ENCODE measurements at places on chromosomes 3 and 15. TPM values are rescaled to one million over a fixed set of nuclear protein-coding genes. Genes with fewer than 3 reads are reported as not detected.

DNA sequence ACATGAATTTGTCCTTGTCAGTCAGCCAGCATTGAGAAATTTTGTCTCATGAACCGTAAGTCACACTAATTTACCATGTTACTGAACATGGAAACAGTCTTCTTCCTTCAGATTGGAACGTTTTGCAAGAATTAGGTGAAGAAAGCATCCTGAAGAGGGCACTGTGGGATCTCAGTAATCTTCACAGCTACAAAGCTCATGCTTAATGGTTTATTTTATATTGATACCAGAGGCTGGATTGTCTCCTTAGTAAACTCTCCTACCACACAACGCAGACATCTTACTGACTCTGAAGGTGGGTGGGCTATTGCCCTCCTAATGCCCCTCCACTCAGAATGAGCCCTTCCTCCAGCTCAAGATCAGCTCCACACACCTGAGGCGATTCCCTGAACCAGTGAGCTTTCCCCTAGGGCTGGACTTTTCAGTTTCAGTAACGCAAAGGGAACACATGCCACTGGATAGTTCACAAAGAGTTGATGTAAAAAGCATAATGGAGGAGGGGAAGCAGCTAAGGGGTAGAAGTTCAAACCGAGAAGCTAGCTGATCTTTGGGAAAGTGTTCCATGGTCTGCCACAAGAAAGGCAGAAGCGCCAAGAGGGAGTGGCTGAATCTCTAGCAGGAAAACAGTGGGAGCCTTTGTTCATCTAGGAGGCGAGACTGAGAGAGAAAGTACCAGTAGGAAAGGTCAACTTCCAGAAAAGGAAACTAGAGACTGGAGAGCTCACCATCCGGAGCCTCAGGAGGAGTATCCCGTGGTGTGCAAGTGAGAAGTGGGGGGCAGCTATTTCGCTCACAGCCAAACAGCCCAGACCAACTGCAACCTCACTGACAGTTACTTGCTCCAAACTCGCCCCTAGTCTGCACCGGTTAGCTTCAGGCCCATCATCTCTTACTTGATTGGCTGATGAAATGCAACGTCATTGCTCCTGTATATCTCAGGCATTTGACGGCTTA lies at the start of gene SLC9C1:
TSS of gene SLC9C1 (minus strand) at position 849 of the 954 bp plus-strand sequence. CDS start 7,425 bp downstream, outside the sequence.
- peak; percentile 51 for DNase-seq

The SCAMP2 gene
- 27.6 TPM for total RNA-seq

GRCh38 chr3:44109771-44110361 lies 131.8 kb upstream of the TOPAZ1 start:
- no peak for DNase-seq

DNA sequence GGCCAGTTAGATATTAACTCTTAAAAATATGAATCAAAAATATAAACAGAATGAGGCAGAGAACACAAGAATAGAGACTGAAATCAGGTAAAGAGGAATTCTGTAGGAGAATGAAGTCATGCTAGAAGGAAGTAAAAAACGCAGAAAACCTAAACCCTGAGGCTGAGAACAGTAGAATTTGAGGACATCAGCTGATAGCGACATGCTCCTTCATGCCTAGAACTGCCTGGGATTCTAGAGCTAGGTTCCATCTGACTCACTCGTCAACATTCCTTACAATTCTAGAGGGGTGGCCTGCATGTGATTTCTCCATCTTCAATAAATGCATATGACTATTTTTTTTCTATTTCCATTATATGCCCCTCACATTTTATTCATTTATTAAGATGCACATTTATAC lies 343.0 kb downstream of the ROBO1 start:
- DNase-seq, result no peak

DNA sequence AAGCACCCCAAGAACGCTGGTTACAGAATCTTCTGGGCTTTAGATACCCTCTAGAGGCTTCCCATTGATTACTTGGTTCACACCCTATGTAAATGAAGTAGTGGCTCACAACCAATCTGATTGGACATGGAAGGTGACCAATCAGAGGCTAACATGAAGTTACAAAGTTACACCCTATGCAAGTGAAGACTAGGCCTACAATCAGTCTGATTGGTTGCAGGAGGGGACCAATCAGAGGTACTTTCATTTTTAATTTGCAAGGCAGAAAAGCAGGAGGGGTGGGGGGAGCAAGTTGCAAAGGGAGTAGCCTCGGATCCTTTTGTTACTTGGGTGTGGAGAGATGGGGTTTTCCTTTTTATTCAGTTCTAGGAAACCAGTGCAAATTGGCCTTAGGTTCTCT lies 11.1 kb upstream of the RTP2 start:
- DNase-seq, result no peak

The CGNL1 gene
- total RNA-seq, result 0.98 TPM

The PAQR9 gene
- total RNA-seq, result 0.47 TPM

GRCh38 chr15:85397151-85397550 lies 16.7 kb downstream of the AKAP13 start:
- no peak for DNase-seq

GRCh38 chr3:57227930-57228751 lies 612 bp downstream of the APPL1 start:
- no peak for DNase-seq

DNA sequence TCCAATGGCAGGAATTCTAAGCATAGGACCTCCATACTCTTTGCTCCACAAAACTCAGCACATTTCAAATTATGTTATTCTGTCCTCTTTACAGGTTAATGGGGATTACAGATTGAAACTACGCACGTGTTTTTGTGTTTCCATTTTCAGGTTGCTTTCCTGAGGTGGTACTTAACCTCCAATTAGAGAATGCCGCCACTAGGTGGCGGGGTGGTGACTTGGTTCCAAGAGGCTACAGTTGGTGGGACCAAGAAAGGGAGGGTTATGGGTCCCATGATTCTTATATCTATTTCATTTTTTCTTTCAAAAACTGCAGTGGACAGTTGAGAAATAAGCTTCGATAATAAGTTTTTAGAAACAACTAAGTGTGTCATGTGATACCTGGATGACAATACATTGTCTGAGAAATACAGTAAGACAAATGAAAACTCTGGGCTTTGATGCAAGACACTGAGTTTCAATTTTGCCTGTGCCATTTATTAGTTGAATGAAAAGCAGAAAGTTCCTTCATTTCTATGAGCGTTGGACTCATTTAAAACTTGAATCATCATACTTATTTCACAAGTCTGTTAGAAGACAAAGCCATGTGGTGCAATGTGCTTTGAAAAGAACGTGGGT lies 539.0 kb downstream of the FGF12 start:
- peak; percentile 7 for DNase-seq

GRCh38 chr15:36948982-36949381 lies 151.4 kb downstream of the MEIS2 start:
- DNase-seq, result no peak

DNA sequence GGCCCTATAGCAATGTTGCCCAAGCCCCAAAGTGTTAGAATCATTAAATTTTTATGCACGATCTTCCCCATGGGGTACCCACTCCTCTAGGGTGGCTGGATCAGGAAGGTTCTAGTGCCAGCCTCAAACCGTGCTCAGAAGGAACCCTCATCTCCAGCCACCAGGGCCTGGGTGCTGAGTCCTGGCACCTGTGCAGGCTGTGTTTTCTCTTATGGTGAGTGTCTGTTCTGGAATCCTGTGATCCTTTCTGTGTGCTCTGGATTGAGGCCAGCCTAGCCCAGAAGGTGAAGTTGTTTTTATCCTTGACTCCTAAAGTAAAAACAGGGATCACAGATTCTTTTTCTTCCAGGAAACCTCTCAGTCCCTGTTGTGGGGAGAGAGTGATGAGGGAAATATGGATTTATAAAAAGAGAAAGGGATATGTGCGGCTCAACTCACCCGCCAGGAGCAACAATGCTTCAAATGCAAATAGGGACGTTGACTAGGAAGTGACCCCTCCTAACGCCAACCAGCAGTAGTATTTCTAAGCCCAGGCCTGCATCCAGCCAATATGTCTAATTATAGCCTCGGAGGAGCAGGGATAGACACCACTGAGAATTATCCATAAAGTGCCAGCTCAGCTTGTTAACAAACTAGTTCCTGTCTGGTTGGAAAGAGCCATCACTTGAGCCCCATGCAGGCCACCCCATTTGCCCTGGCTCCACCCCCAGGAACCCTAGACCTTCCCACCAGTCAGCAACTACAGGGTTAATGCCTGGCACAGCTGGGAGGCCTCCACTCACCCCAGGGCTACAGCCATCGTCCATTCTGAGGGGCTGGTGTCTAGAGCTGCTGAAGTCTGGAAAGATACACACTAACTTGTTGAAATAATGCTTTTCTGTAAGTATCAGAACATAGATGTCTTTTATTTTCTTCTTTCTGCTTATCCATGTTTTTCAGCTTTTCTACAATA lies 513.5 kb upstream of the PROK2 start:
- no peak for DNase-seq

The CCDC54 gene
- total RNA-seq, result not detected

Data from NCI-H460 (cell line).